H7 (cell line): ENCODE measurements at places on chromosomes 16 and 17. TPM values are rescaled to one million over a fixed set of nuclear protein-coding genes. Genes with fewer than 3 reads are reported as not detected.

The CACNG3 gene
- total RNA-seq = not detected in 2 replicates

DNA sequence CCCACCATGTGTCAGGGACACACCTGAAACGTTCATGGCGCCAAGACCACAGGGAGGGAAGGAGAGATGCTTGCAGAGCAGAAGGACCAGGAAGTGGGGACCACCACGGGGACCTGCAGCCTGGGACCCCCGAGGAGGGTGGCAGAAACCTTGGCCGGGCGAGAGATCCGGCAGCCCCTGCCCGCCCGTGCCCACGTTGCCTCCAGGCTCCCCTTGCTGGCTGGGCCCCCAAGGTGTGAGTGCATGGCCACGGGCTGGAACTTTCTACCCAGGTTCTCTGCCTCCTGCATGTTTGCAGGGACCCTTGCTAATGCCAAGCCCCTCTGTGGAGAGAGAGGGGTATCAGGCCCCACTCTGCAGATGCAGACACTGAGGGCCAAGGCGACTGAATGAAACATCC lies 50.4 kb downstream of the USP22 start:
- DNase-seq = no peak

GRCh38 chr17:59333836-59334235 lies 2.4 kb downstream of the YPEL2 start:
- peak; percentile 8 for DNase-seq

GRCh38 chr17:43706235-43706634 lies 44.5 kb upstream of the MEOX1 start:
- DNase-seq = no peak

- no peak for DNase-seq
These were observed 961 bp downstream of the AMFR start for GRCh38 chr16:56424404-56424764.
